Stimulated activated CD4-positive, alpha-beta T cell treated with anti-CD3 and anti-CD28 coated beads, Interleukin-15, amount 100 ng/mL, for 48 hours (primary cell): ENCODE measurements at places on chromosomes 7 and 10.

GRCh38 chr7:49597805-49598204 lies 175.6 kb upstream of the VWC2 start:
- no peak for DNase-seq

DNA sequence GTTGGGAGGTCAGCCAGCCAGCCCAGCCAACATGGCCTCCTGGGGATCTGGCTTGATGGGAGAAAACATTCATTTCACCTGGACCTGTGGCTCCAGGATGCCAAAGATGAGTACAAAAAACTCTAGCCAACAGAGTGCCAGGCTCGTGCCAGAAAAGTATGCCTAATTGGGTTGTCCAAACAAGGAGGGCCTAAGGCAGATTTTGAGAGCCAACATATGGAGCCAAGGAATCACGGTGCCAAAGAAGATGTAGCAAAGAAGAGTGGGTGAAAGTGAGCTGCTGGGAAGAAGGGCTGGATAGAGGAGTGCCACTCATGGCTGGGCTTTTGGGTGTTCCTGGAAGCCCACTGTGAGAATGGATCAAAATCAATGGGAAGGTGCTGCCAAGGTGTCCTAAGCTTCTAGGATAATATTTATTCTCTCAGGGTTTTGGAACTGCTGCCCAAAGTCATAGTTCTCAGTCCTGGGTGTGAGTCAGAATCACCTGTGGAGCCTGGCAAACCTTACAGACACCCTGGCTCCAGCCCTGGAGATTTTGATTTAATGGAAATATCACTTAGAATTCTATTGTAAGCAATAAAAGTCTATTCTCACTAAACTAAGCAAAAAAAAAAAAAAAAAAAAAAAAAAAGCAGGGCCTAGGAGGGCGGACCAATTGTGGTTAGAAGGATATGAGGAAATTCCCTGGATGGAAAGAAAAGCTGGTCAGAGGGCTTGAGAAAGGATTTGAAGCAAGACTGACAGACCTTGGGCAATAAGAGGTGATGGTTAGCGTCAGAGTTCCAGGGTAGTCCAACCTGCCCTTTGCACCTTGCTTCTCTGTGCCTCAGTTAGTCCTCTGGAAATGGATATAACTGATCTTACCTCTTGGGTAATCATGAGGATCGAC lies 182.2 kb upstream of the PRR15 start:
- DNase-seq, result no peak

DNA sequence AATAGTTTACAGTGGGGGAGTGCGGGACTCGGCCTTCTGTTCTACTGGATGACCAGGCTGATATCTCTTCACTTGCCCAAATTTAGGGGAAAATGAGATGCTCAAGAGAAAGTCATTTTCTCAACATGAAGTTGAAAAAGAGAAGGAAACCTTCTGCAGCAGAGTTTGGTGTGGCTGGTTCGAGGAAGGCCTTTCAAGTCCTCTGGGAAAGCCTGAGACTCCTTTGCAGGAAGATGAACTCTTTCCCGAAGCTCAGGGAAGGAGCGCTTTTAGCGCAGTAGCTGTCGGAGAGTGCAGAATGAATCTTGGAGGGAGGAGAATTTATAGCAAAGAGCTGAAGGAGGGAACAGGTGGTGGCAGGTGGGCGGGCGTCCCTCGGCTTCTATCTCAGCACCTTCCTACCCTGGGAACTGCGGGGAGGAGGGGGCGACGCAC lies at the start of gene ATOH7:
Gene ATOH7, minus strand, starts transcription at position 297 of the 435 bp plus-strand sequence. CDS start 436 bp downstream, outside the sequence.
- DNase-seq, result no peak

- DNase-seq, result no peak
Observed at GRCh38 chr10:100528123-100528886, 1.4 kb downstream of the NDUFB8 start.

DNA sequence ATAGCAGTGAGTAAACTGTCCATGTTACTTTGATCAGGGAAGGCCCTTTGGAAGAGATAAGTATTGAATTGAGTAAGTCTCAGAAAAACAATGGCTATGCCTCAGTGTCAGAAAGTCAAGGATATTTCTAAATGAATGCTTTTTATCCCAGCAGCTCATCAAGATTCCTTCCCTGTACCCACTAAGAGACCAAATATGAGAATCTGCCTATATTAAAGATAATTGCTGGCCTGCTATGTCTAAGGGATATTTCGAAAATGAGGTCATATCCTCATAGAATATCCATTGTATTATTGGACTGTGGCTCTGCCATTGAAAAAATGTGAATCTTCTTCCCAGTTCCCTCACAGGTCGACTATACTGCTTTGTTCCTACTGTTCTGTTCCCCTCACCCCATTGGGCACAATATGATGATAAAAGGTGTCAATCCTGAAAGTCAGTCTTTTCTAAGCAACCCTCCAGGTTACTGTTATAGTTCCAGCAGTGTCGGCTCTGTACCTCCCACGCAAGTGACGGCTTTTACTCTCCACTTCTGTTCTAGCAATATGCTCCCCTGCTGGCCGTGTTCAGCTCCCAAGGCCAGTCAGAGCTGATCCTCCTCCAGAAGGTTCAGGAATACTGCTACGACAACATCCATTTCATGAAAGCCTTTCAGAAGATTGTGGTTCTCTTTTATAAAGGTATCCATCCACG lies 51.7 kb downstream of the BZW2 start:
- DNase-seq, result no peak

DNA sequence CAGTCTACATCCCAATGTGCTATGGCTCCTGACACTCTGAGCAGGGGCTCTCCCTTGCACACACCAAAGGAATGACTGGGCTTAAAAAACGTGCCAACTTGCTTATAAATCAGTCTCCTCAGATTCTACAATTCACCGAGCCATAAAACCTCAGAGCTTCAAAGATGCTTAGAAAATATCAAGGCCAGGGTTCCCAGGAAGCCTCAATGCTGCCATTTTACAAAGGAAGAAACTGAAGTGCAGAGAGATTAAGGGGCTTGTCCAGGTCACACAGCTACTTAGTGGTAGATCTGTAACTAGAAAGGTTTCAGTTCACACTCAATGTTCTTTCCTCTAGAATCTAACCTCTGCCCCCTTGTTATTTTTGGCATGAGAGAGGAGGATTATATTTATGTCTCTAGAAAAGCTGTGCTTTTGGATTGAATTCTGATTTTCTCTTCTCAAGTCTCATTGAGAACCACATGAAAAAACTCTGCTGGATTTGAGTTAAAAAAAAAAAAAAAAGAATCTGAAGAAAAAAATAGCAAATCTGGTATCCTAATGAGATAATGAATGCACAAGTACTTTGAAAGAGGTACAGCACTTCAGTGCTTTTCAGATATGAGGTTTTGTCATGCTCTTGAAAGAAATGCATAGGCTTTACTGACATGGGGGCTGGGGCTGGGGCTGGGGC lies 22.3 kb upstream of the TSPAN33 start:
- no peak for DNase-seq

- DNase-seq, result no peak
Observed at GRCh38 chr10:131201741-131202515, 109.6 kb downstream of the TCERG1L start.

DNA sequence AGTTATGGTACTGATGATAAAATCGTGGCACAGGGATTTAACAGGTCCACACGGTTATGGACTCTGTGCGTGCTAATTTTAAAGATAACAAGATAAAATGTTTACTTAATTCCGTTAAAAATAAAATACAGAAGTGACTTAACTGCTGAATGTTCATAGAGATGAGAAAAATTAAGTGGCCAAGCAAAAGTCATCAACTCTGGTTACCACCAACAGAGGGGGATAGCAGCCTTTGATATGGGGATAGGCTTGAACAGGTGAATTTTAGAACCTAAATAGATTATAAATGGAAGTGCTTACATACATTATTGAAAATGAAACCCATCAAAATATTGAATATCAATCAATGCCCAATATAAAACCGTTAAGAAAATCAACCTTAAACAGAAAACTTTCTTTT lies 245.0 kb downstream of the WDR37 start:
- DNase-seq, result no peak

GRCh38 chr10:7872041-7872442 lies 53.7 kb downstream of the TAF3 start:
- DNase-seq, result no peak

- no peak for DNase-seq
Observed at GRCh38 chr7:16609842-16610450, 35.6 kb downstream of the ANKMY2 start.

GRCh38 chr7:94237417-94237816 lies 157.3 kb upstream of the COL1A2 start:
- DNase-seq, result no peak

DNA sequence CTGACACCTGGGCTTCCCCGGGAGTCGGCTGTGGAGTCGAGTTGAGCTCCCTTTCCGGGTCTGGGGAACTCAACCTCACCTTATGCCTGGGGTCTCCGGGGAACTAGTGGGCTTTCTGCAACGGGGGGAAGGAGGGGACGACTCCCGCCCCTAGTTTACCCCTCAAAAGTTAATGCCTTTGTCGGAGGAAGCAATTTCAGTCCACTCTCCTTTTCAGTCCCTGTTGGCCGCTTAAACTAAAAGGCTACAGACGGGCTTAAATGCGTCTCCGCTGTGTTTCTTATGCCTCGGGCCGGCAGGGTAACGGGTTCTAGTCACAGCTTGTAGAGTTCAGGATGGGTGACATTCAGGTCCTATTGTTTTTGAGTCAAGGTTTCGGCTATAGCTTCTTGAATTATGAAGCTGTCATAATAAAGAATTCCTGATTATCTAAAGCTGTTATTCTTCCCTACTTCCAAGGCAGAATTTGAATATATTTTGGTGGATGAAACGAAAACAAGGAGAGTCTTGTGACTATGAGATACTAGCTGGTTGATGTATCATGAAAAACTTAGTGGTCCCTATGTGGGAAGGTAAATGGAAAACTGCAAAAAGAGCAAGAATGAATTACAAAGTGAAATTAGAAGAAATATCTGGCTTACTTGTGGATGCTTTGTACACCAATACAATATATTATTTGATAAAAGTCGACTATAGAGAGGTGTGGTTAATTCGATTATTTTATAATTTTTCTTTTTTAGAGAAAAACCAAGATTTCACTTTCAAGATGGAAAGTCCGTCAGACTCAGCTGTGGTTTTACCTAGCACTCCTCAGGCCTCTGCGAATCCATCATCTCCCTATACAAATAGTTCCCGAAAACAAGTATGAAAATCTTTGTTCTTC lies 495 bp downstream of the SFR1 start:
- no peak for DNase-seq

DNA sequence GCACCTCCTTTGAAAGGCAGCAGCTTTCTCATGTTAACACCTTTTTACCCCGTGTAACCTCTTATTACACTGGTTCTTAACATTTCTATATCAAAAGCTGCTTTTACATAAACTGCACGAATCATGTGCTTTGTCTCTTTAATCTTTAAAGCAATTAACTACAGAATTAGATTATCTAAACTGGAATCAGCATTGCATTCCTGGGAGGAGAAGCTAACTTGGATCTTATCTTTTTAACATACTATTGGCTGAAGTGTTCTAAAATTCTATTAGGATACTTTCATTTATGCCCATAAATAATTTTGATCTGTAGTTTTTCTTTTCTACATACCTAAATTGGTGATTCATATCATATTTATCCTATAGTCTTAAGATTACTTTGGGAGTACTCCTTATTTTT lies 428.4 kb upstream of the IGFBP3 start:
- no peak for DNase-seq

GRCh38 chr10:83991986-83992753 lies 147.1 kb upstream of the GHITM start:
- no peak for DNase-seq

DNA sequence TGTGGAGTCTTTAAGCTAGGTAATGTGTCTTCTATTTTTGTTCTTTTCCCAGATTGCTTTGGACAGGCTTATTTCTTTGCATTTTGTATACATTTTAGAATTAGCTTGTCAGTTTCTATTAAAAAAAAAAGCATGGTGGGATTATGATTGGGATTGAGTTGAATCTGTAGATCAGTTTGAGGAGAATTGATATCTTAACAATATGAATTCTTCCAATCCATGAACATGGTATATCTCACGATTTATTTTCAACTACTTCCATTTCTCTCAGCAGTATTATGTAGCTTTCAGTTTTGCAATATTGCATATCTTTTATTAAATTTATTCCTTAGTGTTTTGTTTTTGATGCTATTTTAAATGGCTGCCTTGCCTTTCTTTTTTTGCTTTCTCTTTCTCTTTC lies 13.7 kb downstream of the STARD3NL start:
- no peak for DNase-seq

- no peak for DNase-seq
Observed at GRCh38 chr7:12770227-12770975, 83.0 kb downstream of the ARL4A start.

- DNase-seq, result no peak
Observed at GRCh38 chr10:22635650-22636049, 78.7 kb downstream of the PIP4K2A start.

DNA sequence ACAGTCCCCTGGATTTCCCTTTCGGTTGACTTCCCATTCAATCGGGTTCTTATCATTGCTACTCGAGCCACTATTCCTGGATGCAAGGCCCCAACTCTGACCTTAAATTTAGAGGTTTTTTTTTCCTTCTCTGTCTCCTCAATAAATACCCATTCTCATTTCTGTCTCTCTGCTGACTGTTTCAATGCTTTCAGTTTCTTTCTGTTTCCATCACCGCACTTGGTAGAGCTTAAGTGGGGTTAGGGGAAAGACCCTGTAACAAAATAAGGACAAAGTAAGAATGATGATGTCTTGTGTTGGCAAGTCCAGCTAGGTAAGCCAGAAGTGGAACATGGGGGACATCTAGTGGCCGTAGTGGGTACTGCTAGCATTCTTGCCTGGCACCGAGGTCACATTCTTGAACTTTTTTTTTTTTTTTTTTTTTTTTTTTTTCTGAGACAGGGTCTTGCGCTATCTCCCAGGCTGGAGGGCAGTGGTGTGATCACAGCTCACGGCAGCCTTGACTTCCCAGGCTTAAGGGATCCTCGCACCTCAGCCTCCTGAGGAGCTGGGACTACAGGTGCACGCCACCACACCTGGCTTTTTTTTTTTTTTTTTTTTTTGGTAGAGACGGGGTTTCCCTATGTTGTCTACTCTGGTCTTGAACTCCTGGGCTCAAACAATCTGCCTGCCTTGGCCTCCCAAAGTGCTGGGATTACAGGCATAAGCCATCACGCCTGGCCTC lies 40.3 kb downstream of the ZC3HC1 start:
- DNase-seq, result peak; percentile 87

GRCh38 chr7:116213361-116214130 lies 3.2 kb downstream of the TES start:
- DNase-seq, result no peak

- DNase-seq, result no peak
Observed at GRCh38 chr7:12069757-12070156, 141.3 kb upstream of the TMEM106B start.

- DNase-seq, result no peak
Observed at GRCh38 chr10:71814922-71815411, 36.1 kb downstream of the PSAP start.

- no peak for DNase-seq
Observed at GRCh38 chr10:59006511-59007306, 169.7 kb upstream of the PHYHIPL start.

GRCh38 chr10:114370966-114371365 lies 33.3 kb downstream of the AFAP1L2 start:
- no peak for DNase-seq
